ENCODE measurements at places on chromosomes 7 and 10.

DNA sequence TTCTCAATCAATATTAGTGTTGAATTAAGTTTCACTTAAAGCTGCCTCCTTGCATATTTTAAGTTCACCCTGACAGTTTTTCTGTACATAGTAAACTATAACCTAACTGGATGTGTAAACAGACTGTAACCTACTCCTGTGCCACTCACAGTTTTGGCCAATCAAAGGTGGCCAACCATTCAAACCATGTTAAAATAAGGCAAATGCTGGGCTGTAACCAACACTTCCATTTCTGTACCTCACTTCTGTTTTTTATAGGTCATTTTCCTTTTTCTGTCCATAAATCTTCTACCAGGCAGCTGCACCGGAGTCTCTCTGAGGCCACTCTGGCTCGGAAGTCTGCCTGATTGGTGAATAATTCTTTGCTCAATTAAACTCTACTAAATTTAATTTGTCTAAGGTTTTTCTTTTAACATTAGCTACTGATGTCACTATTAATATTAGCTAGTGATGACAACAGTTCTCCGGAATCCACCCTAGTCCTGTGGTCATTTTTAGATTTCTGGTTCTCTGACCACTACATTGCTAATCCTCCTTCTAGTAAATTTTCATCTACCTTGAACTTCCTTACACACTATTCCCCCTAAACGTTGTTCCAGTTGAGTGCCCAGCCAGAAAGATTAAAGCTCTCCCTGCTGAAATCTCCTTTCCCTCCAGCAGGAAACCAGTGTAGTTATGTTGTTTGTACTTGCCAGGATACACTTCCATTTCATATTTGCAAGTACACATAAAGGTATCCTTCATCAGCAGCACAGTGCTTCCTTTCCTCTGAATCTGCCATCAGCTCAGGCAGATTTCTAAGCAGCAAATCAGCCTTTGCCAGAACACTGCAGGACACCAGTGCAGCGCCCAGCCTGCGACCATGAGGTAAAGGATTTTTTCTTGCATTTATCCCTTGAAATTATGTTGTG lies 18.6 kb upstream of the IFIT2 start:
- DNase-seq: no peak

DNA sequence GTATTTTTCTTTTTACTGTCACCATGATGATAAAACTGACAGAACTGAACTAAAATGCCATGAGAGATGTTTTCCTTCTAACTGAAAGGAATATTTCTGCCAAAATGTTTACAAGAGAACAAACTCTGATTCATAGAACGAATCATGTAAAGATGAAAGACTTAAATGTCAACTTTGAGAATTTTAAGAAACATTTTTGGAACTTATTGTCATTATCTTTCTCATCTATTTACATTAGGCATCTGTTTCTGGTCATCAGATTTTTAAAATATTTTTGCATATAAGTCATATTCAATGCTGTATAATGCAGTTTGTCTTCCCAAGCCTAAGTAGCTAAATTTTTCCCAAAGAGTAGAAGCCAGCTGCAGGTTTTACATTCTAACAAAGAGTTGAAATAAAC lies 358.5 kb downstream of the TFEC start:
- DNase-seq: no peak

DNA sequence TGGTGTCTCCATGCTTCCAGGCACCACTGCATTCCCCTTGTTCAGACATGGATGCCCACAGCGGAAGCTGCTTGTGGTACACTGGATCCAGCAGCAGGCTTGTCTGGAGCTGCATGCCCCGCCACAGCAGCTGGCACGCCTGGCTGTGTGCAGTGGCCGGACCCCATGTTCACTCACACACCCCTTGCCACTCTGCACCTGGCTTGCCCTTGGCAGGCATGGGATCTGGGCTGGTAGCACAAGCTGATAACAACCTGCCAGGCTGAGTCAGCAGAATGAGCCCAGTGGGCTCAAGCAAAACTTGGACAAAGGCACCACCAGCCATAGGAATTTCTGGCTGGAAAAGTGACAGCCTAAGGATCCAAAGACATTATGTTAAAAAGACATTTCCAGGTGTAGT lies 91.8 kb upstream of the TMEM168 start:
- DNase-seq: no peak

DNA sequence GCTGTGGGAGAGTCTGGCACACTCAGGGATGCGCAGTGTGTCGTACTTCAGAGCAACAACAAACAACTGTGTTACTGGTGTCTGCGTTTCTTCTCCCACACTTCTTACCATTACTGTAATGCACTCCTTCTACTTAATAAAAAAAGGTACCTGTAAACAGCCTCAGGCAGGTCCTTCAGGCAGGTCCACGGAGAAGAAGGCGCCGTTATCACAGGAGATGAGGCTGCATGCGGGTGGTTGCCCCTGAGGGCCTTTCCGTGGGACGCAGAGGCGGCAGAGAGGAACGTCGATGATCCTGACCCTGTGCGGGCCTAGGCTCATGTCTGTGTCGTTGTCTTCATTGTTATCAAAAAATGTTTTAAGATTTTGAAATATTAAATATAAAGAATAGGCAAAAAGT lies 29.4 kb downstream of the NKX6-2 start:
- DNase-seq: no peak

DNA sequence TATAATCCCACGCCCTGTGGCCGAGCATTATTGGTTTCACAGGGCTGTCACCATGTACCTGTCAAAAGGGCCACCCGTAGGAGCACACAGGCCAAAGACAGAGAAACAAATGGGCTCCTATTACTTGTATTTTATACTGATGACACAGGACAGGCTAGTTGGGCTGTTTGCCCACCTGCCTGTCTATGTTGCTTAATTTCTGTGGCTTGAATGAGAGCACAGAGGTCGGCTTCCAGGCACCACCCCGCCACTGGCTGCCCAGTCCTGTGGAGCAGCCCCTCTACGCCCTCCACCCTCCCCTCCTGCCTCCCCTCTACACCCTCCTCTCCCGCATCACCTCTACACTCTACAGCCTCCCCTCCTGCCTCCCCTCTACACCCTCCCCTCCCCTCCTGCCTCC lies 652.9 kb downstream of the SDK1 start:
- no peak for DNase-seq

DNA sequence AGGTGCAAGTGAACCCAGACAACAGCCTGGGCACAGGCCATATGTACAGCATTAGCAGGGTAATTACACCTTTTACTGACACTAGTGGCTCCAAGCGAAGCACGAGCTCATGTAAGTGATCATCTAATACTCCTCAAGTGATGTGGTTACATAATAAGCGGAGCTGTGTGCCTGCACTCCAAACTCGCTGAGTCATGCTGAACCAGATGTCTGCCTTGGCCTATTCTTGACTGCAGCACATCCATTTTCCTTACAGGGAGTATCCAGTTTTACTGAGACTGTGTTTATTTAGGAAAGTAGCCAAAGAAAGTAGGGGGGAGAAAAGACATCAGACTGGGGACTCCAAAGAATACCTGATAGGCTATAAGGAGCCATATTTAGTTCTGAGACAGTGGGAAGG lies 90.1 kb downstream of the GRM3 start:
- no peak for DNase-seq

DNA sequence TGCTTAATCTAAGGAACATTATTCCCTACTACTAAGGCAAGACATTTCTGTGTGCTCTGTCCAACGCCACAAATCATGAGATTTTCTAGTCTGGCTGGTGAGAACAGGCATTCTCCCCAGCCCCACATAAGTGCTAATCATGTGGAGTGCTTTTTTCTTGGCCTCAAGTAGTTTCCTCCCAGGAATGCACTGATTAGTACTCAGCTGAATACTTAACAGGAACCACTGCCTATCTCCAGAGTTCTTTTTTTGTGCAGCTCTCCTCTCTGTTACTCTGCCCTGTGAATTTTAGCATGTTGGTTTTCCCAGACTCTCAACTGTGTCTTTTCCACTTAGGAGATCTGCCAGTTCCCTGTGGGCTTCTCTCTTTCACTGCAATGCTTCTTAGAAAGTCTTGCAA lies 1098.5 kb upstream of the LRRTM3 start:
- DNase-seq: no peak

DNA sequence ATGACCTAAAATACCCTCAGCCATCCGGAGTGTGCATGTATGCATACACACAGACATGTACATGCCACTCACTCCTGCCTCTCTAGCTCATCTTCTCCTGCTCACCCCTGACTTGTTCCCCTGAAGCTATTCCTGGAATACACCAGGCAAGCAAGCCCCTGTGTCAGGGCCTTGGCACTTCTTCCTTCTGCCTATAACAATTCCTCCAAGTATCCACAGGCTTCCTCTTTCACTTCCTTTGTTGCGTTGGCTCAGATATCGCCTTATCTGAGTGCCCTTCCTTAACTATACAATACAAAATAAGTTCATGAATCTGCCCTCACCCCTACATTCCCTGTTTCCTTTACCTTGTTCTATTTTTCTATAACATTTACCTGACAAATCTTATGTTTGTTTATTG lies 88.8 kb downstream of the NOD1 start:
- DNase-seq: no peak

DNA sequence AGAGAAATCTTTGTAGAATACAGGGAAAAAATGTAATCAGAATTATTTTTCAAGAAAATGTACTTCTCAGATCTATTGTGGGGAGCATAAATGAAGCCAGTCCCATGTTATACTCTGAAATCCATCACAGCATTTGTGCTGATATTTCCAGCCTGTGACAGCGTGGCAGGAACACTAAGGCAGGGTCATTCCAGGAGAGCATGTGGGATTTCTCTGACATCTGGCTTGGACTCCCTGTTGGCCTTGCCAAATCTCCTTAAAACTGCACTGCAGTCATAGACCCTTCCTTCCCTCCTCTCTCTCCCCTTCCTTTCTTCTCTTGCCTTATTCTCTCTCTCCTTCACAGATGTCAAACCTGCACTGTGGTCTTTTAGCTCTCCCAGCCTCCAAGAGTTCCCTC lies 6.5 kb upstream of the TSPAN13 start:
- no peak for DNase-seq

- DNase-seq: peak; percentile 21
Observed at GRCh38 chr10:15879058-15879457, 18.8 kb upstream of the MINDY3 start.

- no peak for DNase-seq
Observed at GRCh38 chr7:37054624-37055241, 330.4 kb upstream of the AOAH start.

DNA sequence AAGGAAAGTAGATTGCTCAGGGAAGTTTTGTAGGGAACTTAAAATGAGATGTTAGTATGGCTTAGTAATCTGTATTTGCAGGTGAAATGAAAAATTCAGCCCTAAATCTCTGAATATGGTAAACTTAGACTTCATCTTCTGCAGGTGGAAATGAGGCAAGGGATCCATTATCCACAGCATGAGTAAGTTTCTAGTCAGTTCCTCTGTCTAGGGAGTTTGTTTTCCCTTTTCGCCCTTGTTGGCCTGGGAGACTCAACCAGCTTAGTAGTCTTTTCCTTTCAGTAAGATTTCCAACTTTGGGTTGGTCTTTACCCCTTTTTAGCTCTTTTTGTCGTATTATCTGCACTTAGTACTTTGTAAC lies 65.6 kb downstream of the ZEB1 start:
- no peak for DNase-seq

DNA sequence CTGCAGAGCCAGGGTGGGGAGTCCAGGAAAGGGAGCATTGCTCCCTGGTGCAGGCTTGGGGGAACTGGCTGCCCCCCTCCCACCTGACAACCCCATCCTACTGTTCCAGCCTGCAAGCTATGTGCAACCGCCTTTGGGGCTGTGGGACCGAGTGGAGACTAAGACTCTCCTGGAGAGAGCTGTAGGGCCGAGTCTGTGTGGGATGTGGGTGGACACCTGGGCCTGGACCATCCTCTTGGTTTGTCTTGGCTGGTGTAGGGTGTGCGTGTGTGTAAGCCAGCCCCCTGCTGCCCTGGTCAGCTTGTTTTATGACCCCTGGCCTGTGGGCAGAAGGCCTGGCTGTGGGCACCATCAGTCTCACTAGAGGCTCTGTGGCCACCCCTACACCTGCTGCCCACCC lies 1.6 kb upstream of the RAMP3 start:
- no peak for DNase-seq

DNA sequence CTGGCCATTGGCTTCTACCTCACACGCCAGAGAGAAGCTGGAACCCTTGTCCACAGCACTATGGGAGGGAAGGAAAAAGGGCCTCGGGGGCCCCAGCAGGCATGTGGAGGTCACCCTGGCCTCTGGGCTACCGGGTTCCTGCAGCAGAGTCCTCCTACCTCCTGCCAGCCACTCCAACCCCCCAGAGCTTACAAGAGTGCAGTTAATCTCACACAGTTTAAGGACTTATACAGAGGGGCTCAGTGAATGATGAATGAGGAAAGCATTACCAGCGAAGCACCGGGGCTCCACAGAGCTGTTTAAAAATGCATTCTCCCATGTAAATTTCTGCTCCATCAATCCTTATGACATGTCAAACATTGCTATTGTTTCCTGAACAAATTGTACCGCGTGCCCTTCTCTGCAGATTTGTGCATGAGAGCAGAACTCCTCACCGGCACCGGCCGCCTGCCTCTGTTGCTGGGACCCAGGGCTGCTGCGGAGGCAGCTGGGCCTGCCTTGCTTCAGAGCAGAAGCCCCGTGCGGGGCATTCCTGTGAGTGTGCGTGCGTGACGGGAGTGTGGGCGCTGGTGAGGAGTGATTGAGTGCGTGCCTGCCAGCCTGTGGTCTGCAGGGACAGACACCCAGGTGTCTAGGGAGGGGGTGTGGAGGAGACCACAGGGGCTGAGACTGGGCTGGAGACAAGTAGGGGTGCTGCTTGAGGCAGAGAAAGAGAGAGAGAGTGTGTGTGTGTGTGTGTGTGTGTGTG lies 52.8 kb downstream of the C10orf105 start:
- DNase-seq: no peak

- no peak for DNase-seq
Observed at GRCh38 chr7:103299660-103300059, 2.4 kb downstream of the PMPCB start.

DNA sequence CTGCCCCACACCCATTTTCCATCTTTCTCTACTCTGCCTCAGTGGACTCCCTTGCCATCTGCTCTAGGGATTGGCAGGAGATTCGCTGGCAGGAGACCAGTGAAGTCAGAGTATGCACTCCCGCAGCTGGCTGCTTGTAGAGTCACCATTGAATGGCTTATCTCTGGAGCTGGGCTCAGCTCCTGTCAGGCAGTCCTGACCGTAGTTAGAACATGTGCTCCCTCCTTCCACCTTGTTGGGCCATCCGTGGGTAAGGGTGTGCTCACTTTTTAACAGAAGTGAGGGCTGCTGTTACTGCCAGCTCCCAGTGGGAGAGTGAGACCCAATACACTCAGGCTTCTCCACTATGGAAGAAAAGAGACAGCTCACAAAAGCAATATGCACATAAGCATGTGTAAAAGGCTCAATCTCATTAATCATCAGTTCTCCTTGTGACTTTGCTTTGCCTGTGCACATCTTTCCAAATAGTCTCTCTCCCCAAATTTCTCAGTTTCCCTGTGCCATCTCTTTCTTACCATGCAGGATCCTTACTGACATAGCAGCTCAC lies 773.3 kb downstream of the GRID1 start:
- no peak for DNase-seq

GRCh38 chr7:1611708-1612241 lies 41.9 kb upstream of the PSMG3 start:
- no peak for DNase-seq
